GM04503 (cell line): ENCODE measurements at places on chromosomes 7 and 10.

GRCh38 chr7:50826371-50827172, 43.9 kb upstream of the GRB10 start:
- peak; percentile 47 for DNase-seq

- DNase-seq: no peak
Measured at GRCh38 chr7:141370650-141371049, 180.6 kb upstream of the AGK start.

DNA sequence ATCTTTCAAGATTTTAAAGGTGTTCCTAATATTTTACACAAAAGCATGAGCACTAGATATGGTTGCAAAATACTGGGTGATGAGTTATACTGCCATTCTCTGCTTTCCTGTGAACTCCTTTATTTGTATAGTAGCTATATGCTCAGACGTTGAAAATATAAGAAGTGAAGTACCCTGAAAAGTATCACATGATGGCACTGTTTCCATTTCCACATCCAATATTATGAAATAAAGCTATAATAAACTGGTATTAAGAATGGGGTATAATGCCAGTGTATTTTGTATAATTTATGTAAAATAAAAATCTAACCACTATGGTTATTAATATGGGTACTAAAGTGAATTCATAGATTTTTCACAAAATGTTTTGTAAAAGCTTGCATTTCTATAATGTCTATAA, 79.6 kb upstream of the FOXP2 start:
- DNase-seq: no peak

GRCh38 chr7:140734096-140734495, 37.6 kb downstream of the NDUFB2 start:
- DNase-seq: no peak

DNA sequence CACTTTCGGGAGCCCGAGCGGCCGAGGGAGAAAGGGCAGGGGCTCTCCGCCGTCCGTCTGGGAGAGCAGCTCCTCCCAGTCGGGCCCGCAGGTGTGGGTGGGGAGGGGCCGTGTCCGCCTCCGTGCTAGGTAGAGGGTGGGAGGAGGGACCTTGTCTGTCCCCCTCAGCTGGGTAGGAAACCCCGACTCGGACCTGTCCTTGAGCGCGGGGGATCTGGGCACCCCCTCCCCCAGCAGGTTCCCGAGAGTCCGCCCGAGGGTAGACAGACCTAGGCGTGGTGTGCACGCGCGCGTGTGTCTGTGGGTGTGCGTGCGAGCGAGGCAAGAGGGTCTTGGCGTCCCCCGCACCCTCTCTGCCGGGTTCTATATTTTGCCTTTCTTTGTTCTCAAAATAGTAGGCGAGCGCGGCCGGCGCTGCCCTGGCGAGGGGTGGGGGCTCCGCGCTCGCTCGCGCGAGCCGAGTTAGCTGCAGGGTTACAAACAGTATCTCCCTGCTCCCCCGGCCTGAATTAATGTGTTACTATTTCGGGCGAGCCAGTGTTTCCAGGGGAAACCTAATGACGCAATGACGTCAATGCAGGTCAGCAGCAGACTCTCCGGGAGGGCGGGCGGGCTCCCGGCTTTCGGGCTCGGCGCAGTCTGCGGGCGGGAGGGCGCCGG, 73.9 kb upstream of the LEP start:
- DNase-seq: no peak

- DNase-seq: no peak
Measured at GRCh38 chr10:5390607-5391205, 13.9 kb downstream of the TUBAL3 start.

GRCh38 chr7:40709062-40709964, 574.5 kb downstream of the SUGCT start:
- DNase-seq: no peak

DNA sequence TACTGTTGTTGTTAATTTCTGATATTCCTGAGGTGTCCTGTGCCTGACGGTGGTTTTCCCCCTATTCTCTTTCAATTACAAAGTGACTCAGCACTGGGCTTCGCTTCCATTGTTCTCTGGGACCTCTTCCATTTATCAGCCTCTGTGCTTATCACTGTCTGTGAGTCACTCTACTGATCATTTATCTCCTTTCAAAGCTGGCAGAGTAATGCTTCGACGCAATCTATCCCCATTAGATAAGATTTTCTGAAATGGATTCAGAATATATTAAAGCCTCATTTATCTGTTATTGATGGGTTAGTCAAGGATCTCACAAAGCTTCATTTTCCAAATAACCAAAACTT, 679.2 kb downstream of the SDK1 start:
- no peak for DNase-seq

GRCh38 chr7:81457852-81458522, 311.9 kb downstream of the HGF start:
- DNase-seq: no peak

DNA sequence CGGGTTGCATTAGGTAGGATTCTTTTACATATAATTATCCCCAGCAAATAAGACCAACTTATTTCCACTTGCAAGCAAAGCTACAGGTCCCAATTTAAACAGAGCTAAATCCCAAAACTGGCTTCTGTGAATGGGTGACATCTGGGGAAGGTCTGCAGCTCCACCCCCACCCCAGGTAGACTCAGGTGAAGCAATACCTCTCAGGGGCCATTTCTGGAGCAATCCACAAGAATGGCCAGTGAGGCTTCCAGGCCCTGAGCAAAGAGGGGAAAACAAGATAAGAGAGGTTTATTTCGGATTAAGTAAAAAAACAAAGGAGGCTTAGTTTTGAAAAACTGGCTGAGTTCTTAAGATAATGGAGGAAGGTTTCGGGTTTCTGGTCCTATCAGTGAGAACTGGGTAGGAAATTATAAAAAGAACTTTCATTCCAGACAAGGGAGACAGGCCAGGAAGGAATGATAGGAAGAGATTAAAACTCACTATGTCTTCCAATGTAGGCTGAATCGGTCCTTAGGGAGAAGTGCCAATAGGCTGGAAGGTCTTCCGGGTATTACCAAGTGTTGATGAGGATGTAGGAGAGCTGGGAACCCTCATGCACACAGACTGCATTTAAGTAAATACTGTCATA, 25.4 kb downstream of the SH3PXD2A start:
- DNase-seq: no peak

DNA sequence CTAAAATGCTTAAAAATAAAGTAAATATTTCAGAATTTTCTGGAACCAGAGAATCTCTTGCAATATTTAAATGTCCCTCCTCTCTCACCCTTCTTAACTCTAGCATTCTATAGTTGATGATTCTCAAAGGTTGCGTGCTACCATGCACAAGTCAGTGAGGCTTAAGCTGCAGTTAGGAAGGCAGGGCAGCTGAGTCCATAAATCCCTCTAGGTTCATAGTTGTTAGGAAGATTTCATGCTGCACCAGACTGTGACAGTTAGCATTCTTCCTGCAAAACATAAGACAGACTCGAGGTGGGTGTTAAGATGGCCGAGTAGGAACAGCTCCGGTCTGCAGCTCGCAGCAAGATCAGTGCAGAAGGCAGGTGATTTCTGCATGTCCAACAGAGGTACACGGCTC, 70.6 kb downstream of the MET start:
- no peak for DNase-seq

GRCh38 chr7:50542132-50542531, 23.1 kb downstream of the DDC start:
- DNase-seq: no peak

GRCh38 chr10:17049195-17049594, 80.4 kb downstream of the CUBN start:
- no peak for DNase-seq

GRCh38 chr10:128820663-128821062, 646.4 kb upstream of the MGMT start:
- DNase-seq: no peak

DNA sequence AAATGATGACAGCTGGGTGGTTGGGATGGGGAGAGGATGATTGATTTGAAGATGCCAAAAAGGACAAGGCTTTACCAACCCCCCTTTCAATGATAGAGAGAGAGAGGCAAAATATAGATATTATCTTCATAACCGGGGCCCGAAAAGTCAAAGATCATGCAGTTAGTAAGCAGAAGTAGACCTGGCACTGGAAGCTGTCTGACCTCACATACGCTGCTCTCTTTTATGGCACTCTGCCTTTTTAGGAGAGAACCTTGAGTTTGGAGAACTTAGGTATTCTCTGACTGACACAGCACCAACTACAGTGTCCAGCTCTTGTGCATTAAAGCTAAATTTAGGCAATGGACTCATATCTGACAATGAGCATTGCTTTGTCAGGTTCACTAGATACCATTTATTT, 30.7 kb downstream of the CNNM2 start:
- no peak for DNase-seq

- no peak for DNase-seq
Measured at GRCh38 chr7:92034116-92034515, 93.5 kb downstream of the AKAP9 start.

GRCh38 chr10:131450216-131450765, 138.8 kb upstream of the TCERG1L start:
- DNase-seq: no peak

DNA sequence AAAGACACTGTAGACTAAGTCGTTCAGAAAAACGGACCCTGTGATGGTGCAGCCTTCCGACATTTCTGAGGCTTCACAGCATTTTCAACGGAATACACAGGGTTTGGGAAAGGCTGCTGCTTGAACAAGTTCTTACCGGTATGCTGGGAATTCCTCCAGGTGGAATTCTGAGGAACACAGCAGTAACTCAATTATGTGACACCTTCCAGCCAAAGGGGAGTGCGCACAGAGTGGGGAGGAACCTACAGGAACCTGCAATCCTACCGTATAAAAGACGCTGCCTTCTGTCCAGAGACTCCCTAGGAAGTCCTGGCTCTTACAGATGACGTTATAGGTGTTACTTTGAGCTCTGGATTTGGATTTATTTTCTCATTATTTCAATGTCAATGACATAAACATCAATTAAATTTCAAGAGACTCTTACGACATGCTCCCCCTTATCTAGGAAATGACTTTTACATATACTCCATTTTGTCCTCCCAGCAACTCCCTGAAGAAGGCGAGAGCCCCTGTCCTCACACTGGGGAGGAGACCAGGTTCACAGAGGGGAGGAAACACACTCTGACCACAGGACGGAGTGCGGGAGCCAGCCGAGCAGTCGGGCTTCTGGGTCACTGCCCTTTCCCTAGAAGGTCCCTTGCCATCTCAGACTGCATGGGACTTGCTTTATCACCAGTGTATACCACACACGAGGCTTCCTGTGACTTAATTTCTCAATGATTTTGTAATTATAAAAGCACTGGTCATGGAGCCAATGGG, 27.9 kb downstream of the VIPR2 start:
- DNase-seq: no peak

GRCh38 chr10:78906734-78907390, 161.9 kb upstream of the ZMIZ1 start:
- DNase-seq: no peak

DNA sequence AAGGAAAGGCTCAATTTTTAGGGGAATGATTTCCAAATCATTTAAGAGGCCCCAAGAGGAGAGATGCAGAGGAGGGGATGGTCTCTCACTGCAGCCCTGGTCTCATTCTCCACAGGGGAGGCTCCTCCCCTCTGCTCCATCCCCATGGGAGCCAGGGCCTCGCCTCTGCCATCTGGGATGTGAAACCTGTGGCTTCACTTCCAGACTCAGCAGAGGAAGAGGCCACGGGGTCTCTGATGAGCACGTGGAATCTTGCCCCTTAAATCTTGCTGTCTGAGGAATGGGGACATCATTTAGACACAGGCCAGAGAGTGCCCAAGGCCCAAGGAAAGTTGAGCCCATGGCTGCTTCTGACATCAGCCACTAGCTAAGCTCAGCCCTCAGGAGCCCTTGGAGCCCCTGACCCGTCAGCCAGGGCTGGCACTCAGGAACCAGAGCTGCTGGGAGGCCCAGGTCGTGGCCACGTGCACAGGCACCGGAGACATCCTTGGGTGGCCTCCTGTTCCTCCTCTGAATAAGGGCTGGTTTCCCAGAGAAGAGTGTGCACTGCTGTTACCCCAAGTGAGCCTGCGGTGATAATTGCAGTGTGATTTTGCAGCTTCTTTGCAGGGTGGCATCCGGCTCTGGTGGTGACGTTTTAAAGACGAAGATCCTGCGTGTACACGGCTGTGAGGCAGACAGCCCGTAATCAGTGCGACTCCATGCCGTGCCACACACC, 50.5 kb downstream of the VIPR2 start:
- DNase-seq: no peak

GRCh38 chr7:66362136-66362535, 157.0 kb downstream of the TPST1 start:
- no peak for DNase-seq

DNA sequence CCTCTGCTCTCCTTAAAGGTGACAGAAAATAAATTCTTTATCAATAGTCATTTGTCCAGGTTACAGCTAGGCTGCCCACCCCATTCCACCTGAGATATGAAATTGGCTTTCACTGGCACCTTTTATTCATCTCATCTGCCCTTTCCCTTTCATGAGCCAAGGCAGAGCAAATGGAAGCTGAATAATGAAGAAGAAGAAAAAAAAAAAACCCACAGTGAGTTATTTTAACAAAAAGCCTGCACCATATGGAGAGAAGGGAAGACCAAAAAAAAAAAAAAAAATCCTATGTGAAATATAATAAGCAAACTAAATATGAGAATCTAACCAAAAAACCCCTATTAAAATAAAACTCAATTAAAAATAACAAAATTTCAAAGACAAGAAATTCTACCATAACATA, 59.2 kb downstream of the CHCHD3 start:
- no peak for DNase-seq

DNA sequence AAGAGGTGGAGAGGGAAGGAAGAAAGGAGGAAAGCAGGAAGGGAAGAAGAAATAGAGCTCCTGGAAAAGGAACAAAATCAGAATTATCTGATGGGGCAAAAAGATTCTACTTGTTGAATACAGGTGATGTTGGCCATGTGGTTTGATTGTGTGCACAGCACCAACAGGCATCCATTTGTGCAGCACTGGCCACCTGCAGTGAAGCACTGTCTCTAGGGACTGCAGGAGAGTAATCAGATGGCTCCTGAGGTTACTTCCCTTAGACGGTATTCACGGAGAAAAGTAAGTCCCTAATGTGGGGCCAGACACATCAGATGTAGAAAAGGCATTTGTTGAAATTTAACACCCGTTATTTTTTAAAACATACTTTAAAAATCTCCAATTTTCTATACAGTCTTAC, 135.3 kb upstream of the VIPR2 start:
- DNase-seq: no peak

DNA sequence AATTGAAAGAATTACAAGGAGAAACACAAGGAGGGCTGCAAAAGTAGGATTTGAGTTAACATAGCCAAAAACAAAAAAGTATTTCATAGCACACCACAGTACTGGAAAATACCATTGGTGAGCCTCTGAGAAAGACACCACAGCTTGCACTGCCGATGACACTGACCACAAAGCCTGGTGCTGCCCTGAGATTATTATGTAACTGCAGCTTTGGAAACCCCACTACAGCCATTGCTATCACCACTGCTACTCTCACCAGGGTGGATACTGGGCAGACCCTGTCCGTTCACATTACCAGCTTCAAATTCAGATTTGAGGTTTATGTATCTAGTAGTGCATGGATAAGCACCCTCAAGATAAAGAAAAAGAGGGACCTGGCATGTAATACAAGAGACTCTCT, 1246.7 kb upstream of the SORCS1 start:
- no peak for DNase-seq
